ENCODE measurements at places on chromosomes 1 and 21.

GRCh38 chr21:31577271-31577670 is 82.2 kb upstream of the SOD1 start:
- DNase-seq, result peak; percentile 46

GRCh38 chr1:53589043-53589887 is 130.1 kb downstream of the DMRTB1 start:
- no peak for DNase-seq

- peak; percentile 56 for DNase-seq
Measured at GRCh38 chr1:211344152-211344618, 17.6 kb downstream of the TRAF5 start.

GRCh38 chr1:226994586-226995364 is 54.7 kb downstream of the COQ8A start:
- no peak for DNase-seq

DNA sequence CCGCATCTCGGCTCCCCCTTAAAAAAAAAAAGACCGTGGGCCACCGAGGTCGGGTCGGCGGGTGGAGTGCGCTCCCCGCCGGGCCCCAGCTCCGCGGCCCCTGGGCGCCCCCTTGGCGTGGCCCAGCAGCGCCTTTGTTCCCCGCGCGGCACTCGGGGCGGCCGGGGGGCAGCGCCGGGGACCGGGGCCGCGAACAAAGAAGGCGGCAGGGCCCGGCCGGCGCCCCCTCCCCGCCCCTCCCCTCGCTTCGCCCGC is 571 bp downstream of the MARCKSL1 start:
- no peak for DNase-seq

GRCh38 chr1:64935551-64936155 is 30.7 kb downstream of the JAK1 start:
- no peak for DNase-seq

GRCh38 chr1:229563241-229563640 is 4.7 kb upstream of the ABCB10 start:
- DNase-seq, result no peak

GRCh38 chr1:8965121-8965820 is 19.6 kb downstream of the CA6 start:
- no peak for DNase-seq

DNA sequence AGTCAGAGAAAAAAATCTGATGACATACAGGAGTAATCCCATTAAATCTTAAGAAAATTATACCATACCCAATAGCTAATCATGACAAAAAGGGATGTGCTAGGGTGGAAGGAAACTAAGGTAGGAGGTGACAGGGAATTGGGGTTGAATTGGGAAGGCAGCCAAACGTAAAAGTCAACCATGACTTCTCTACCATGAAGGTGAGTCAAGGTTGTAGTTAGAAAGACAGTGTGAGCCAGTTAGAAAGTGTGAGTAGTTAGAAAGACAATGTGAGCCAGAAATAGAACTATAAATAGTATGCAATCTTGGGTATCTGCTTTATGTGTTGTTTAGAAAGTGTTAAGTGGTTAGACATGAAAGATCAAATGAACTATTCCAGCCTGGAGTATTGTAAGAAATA is 556.8 kb downstream of the AGBL4 start:
- DNase-seq, result no peak

GRCh38 chr1:155052439-155053395 is 1.6 kb downstream of the ADAM15 start:
- DNase-seq, result no peak

- no peak for DNase-seq
Measured at GRCh38 chr1:54581621-54582035, 33.6 kb downstream of the ACOT11 start.

DNA sequence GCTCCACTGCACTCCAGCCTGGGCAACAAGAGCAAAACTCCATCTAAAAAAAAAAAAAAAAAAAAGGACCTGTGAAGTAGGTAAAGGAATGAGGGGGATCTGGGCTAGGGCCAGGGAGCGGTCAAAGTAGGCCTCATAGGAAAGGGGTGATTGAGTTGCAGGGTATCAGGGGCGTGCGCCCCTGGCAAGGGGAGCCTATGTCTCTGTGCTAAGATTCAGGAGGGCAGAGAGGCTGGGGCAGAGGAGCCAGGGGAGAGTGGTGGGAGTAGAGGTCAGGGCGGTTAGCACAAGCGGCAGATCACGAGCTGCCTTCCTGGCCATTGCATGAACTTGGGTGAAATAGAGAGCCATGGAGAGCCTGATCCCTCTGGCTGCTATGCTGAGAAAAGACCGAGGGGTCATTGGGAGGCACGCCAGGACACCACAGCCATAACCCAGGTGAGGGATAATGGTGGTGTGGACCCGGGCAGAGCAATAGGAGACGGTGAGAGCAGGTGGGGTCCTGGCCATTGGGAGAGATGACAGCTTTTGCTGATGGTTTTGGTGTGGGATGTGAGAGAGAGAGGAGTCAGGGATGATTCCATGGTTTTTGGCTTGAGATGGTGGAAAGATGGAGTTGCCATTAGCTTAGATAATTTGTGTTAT is 30.6 kb upstream of the CSF1 start:
- DNase-seq, result no peak

- no peak for DNase-seq
Measured at GRCh38 chr21:33197496-33197895, 32.2 kb upstream of the IFNAR2 start.

GRCh38 chr1:7940745-7941436 is at the start of gene TNFRSF9:
TSS of gene TNFRSF9 (minus strand) at chr1:7940839. CDS start at chr1:7939994, 845 bp downstream.
- DNase-seq, result peak; percentile 67

DNA sequence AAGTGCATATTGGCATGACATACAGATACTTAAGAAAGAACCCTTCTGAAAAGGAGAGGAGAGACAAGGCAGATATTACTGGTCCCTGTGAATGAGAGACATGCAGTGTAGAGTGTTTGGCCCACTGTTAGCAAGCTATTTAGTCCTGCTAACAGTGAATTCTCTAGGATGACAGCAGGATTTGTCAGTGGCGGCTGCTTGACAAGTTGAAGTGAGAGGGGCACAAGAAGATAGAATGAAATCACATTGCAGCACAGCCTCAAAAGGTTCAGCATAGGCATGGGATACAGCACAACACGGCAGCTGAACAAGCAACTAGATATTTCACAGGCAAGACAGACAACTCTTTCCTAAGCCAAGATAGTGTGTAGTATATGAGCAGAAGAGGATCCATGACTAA is 407.9 kb downstream of the PLA2G4A start:
- no peak for DNase-seq

DNA sequence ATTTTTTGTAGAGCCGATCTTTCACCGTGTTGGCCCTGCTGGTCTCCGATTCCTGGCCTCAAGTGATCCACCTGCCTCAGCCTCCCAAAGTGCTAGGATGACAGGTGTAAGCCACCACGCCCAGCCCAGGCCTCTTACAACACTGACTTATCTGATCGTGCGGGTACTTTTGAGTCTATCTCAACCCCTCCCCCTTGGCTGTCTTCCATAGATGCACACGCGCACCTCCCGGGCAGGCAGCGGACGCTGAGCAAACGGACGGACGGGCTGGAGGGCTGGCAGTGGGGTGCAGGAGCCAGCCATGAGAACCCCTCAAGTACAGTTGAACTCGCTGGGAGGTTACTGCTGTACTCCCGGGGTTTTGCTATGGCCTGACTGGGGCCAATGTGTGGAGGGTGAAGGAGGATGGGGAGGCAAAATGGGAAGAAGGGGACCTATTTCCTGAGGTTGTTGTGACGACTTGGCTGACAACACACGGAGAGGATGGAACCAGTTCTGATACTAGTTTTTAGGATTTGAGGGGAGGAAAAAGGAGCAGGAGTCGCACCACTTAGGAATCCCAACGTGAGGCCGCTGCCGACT is 959 bp downstream of the CD58 start:
- peak; percentile 26 for DNase-seq

GRCh38 chr1:184503221-184503749 is 116.5 kb downstream of the C1orf21 start:
- DNase-seq, result no peak

GRCh38 chr1:14763977-14764376 is 165.5 kb downstream of the KAZN start:
- no peak for DNase-seq

- no peak for DNase-seq
Measured at GRCh38 chr1:21614419-21615115, 54.6 kb downstream of the RAP1GAP start.

DNA sequence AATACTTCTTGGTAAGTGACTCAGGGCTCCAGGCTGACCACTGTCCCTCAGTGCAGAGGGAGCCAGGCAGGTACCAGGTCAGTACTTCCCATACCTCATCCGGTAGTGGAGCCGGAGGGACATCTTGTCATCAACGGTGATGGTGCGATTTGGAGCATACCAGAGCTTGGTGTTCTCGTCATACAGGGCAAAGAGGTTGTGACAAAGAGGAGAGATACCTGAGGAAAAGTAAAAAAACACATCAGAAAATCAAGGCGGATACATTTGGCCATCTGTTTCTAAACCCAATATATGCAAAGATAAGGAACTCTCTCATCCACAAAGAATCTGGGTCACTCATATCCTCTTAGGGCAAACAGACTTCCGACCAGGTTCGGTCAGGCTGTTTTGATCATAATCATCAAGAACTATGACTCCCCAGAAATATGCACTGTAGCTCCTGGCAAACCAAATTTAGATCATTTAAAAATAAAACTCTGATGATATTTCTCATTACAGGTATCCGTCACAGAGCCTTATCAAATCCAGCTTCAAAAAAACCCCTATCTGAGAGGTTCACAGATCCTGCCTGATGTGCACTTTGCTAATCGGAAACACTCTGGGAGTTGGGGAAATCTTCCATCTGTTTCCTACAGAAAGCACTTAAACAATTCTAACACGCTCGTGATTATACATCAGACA is 87.3 kb downstream of the JAK1 start:
- no peak for DNase-seq

GRCh38 chr21:38813547-38813946 is 7.8 kb downstream of the ETS2 start:
- DNase-seq, result no peak

DNA sequence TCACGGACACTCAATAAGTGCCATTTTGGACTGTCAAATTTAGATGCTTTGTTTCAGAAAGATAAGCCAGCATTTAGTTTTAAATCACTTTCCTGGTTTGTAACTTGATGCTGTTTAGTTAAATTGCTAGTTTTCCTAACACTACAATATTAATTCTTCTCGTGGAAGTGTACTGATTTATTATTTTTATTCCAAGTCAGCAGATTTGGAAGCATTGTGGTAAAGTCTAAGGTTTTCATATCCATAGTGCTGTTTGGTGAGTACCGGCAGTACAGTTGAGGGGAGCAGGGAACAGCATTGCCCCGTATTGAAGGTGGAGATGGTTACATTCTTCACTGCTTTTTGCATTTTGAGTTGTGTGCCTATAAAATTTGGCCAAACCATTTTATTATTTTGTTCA is 36.3 kb downstream of the S100B start:
- DNase-seq, result no peak

DNA sequence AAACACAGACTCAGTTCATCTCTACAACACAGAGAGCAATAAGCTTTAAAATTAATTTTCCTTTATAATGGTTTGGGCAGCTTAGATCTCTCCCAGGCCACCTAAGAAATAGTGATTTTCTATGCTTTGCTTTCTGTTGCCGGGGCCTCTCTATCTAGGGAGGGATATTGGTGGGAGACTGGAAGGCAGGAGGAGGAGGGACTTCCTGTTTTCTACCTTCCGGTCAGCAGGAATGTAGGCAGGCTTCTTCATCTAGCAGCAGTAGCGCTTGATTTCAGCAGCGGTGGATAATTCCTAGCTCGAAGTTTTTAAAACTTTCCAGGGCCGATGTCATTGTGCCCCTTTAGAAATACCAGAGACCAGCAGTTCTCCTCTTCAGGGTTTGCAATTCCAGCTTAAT is 5.1 kb upstream of the DESI2 start:
- no peak for DNase-seq
